ENCODE measurements at places on chromosomes 16 and 17. TPM values are rescaled to one million over a fixed set of nuclear protein-coding genes. Genes with fewer than 3 reads are reported as not detected.
A peak's percentile ranks its signal among the peaks of the same experiment; 100 is the strongest.

DNA sequence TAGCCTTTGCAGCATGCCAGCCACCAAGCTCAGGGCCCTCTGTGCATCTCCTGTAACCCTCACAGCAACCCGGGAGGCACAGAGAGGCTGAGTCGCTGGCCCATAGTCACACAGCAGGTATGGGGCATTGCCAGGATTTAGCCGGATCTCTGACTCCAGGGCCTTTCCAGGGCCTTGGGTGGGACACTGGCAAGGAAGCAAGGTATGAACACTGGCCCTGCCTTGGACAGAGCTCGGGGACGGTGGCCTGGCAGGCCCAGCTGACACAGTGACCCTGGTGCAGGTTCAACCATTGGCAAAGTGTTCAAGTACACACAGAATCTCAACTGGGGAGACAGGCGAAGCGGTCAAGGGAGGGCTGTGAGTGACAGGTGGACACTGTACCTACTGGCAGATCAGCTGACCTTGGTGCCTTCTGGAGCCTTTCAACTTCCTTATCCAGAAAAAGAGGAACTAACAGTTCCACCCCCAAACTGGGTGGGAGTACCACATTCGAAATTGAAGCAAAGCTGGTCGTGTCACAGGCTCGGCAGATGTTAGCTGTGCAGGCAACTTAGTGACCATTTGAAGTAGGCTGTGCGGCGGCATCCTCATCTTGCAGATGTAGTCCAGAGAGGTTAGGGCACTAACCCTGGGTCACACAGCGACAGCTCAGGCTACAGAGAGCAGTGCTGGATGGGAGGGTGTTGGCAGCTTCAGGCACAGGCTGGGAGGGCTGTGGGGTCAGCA, 287.4 kb downstream of the SEC14L1 start:
- DNase-seq, result no peak

The IL4R gene
- total RNA-seq, result 51.9 TPM

DNA sequence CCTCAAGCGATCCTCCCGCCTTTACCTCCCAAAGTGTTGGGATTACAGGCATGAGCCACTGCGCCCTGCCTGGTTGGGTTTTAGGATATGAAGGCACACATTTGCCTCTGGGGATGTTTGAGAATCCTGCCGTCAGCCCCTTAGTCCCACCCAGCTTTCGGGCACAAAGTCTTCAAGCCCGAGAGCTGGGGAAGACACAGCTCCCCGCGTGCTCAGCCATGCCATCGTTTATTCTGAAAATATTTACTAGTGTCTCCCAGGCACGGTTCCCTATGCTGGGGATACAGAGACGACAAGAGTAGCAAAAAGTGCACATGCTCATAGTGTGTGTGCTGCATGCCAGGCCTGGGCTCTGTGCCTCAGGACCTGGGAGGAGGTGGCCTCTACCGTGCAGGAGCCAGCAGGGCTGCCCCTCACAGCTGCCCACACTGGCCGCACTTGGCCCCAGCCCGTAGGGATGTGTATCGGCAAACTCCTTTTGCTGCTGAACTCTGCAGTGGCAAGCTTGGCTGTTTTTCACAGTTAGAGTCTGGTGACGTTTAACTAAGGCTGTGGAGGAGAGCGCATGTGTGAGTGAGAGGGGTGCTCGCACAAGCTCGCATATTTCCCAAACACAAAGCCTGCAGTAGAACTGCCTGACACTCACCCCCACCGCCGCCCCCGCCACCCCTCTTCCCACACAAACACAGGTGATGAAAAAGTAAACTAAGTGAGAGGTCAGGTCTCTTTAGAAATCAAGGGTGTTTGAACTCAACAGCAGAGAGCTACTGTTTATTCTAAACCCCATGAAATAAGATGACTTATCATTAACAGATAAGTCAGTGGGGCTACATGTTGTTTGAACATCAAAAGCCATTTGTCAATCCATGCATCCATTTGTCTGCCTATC, 266.4 kb downstream of the MRTFB start:
- no peak for DNase-seq

The KPNB1 gene
- 609 TPM for total RNA-seq

The IRX5 gene
- 7.8 TPM for total RNA-seq

- DNase-seq, result no peak
These were observed 16.5 kb downstream of the HID1 start for GRCh38 chr17:74956093-74956492.

GRCh38 chr16:74829637-74830036, 55.0 kb upstream of the FA2H start:
- DNase-seq, result no peak

GRCh38 chr16:23959752-23960072, 123.9 kb downstream of the PRKCB start:
- DNase-seq, result no peak

GRCh38 chr17:75720656-75721462, at the start of gene ITGB4:
ITGB4 (plus strand) TSS chr17:75721459; CDS start chr17:75724704, 3,245 bp downstream.
- DNase-seq, result peak; percentile 85

- DNase-seq, result no peak
These were observed 65.8 kb downstream of the DHRS7C start for GRCh38 chr17:9725575-9725974.

- DNase-seq, result no peak
These were observed 24.8 kb upstream of the ALOX15 start for GRCh38 chr17:4666296-4666695.

DNA sequence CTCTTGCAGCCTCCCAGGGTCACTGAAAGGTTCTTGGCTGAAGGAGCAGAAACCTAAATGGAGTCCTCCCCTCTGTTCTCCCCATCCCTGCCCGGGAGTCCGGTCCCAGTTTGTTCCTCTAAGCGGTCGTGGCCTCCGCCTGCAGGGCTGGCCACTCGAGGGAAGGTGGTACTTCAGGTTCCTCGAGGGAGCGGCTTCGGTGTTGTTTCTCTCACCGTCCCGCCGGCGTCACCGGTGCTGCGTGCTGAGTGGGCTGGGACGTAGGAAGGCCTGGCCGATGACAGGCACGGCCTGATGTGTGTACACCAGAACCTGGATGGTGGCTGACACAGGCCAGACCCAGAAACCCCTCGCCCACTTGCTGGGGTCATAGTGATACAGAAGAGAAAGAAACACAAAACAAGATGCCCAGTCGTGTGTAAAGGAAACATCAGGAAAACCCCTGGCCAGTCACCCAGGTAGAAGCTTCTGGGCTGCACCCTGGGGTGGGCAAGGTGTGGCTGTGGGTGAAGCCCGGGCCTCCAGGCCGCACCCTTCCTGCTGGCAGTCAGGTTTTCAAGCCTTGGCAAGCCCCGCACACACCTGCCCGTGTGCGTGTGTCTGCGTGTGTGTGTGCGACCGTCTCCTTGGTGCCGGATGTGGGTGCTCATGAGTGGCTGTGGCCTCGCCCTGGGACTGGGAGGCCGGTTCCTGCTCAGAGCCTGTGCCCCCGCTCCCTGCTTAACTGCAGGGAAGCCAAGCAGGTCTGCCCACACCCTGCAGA, 52.0 kb downstream of the BAIAP2 start:
- peak; percentile 46 for DNase-seq

The KRTAP4-1 gene
- not detected for total RNA-seq

The NPIPB5 gene
- total RNA-seq, result 271 TPM

DNA sequence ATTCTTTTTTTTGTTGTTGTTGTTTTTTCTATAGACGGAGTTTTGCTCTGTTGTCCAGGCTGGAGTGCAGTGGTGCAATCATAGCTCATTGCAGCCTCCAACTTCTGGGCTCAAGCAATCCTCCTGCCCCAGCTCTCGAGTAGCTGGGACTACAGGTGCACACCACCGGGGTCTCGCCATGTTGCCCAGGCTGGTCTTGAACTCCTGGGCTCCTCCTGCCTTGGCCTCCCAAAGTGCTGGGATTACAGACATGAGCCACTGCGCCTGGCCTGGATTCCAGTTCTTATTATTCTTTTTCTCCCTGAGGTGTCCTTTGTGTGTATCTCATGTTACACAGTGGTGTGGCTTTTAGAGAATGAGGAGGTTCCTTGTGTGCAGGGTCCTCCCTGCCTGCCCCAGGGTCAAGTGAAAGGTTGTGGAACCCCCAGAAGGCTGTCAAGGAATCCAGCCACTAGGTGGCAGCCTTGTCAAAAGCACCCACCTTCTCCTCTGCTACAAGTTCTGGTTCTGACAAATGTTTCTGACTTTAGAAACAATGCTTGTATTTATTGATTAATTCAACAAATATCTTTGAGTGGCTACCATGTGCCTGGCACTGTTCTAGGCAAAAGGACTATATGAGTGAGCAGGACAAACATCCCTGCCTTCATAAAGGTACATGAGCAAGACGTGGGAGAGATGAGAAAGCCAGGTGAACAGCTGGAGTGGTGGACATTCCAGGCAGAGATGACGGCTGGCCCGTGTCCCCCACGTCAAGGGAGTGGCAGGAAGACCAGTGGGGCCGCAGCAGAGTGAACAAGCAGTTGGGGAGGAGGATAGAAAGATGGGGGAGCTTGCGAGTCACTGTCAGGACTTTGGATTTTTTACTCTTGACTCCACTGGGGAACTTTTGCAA, 112.4 kb downstream of the SPECC1 start:
- peak; percentile 77 for DNase-seq

The GRIN2C gene
- total RNA-seq, result 0.12 TPM

DNA sequence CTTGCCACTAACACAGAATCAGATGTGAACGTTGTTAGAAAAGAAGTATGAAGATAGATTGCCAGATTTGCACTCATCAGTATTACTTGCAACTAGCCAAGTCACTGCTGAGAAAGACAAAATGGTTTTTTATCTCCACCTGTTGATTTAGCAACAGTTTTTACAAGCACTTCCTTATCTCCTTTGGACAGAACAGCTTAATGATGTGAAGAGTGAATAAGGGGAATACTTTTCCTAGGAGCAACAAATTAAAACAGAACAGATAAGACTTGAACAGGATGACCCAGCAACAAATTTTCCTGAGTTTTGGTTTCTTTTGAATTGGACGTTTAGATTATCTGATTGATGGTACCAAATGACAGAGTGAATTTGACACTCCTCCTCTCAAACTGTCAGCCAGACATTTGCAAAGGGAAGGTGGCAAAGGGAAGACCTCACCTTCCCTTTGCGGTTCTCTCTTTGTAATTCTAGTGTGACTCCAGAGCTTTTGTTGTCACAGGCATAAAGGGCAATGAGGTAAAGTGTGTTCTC, 130.6 kb downstream of the NLK start:
- DNase-seq, result no peak

GRCh38 chr17:39100530-39100929, 50.9 kb downstream of the PLXDC1 start:
- no peak for DNase-seq

The PDILT gene
- not detected for total RNA-seq

DNA sequence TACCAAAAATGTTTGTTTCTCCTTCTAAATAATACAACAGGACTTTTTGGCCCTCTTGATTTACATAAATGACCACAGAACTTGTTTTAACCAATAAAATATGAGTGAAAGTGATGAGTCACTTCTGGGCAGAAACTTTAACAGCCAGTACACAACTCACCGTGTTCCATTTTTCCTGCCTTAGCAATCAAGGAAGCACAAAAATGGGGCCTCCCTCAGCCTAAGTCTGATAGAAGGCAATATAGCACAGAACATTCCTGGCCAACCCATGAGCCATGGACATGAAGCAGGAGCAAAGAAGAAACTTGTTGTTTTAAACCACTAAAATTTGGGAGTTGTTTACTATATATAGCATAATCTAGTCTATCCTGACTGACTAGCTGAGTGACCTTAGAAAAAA, 61.1 kb upstream of the MTMR4 start:
- DNase-seq, result peak; percentile 62

GRCh38 chr16:46607529-46607928, 13.7 kb downstream of the SHCBP1 start:
- DNase-seq, result peak; percentile 49

DNA sequence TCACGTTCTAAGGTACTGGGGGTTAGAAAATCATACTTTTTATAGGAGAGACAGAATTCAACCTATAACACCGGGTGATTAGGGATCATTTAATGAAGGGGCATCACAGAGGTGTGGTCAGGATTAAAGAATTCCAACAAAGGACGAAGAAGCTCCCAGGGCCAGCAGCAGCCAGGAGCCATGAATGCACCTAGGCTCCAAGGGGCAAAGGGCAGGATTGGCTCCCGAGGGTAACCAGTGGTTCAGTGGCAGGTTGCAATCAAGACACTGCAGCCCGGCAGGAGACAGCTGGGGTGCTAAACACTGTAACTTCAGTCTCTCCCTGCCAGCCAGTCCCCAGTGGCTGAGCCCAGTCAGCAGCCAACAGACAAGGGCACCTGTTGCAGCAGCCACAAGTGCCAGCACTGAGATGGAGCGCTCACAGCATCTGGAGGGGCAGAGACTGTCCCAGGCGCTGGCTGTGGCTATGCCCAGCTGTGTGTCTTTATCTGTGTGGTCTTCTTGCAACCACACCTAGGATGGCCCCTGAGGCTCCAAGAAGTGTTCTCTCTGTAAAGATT, 23.9 kb downstream of the DHRS7C start:
- no peak for DNase-seq

The CLDN9 gene
- 0.39 TPM for total RNA-seq

DNA sequence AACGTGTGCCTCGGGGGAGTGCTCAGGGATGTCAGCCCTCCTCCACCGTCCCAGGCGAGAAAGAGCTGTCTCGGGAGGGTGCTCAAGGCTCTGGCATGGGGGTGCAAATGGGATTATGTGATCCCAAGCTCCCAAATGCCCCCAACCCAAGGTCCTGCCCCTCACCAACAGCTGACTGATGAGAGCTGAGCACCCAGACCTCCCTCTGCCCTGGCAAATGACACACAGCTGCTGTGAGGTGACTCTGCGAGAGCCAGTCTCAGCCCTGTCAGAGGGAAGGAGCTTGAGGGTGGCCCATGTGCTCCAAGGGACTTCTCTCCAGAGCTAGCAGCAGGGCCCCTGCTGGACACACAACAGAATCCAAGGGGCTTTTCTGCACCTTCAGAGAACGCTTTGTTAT, 7.7 kb downstream of the CDH5 start:
- DNase-seq, result no peak

DNA sequence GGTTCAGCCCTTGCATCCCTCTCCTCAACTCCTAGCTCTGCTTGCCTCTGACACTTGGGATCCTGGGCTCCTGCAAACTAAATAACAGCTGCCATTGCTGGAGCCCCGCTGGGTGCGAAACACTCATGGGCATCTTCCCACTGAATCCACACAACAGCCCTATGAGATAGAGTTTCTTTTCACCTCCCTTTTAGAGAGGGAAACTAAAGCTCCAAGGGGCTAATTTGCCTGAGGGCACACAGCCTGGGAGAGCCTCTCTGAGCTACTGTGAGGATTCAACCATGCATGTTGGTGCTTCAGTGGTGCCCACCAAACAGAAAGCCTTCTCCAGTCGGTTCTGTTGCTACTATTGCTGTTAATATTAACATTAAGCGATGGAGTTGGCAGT, 4.0 kb downstream of the ACBD4 start:
- no peak for DNase-seq

GRCh38 chr17:6110088-6110487, 39.9 kb downstream of the WSCD1 start:
- DNase-seq, result no peak

- peak; percentile 89 for DNase-seq
These were observed 24.9 kb downstream of the KLHL36 start for GRCh38 chr16:84673203-84673535.

Measured in MCF 10A (cell line).